HepG2 (cell line): ENCODE measurements at places on chromosomes 6 and 20.
A peak's percentile ranks its signal among the peaks of the same experiment; 100 is the strongest.

- no peak for DNase-seq
Observed at GRCh38 chr20:53872561-53873229, 197.7 kb downstream of the BCAS1 start.

- no peak for DNase-seq
Observed at GRCh38 chr6:133567636-133568035, 321.3 kb upstream of the TCF21 start.

- DNase-seq, result no peak
Observed at GRCh38 chr6:140871911-140872310, 1260.8 kb upstream of the GJE1 start.

- DNase-seq, result peak; percentile 56
Observed at GRCh38 chr6:142374091-142374770, 72.4 kb downstream of the ADGRG6 start.

DNA sequence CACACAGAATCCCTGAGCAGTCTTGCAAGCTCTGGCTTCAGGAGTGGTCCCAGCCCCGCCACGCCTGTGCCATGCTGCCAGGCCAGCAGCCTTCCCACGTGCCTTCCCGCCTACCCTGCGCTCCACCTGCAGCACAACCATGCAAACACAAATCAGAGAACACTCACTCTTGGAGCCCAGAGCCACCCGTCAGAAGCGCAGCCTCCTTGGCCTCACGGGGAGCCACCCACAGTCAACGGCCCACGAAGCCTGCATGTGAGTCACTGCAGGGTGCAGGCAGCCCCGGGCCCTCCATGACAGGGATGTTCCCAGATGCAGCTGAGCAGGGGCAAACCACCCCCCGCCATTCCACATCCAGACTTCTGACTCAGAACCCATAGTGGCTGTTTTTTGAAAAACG, 217.0 kb downstream of the DLL1 start:
- no peak for DNase-seq

- DNase-seq, result no peak
Observed at GRCh38 chr20:673603-674001, 2.0 kb downstream of the SCRT2 start.

DNA sequence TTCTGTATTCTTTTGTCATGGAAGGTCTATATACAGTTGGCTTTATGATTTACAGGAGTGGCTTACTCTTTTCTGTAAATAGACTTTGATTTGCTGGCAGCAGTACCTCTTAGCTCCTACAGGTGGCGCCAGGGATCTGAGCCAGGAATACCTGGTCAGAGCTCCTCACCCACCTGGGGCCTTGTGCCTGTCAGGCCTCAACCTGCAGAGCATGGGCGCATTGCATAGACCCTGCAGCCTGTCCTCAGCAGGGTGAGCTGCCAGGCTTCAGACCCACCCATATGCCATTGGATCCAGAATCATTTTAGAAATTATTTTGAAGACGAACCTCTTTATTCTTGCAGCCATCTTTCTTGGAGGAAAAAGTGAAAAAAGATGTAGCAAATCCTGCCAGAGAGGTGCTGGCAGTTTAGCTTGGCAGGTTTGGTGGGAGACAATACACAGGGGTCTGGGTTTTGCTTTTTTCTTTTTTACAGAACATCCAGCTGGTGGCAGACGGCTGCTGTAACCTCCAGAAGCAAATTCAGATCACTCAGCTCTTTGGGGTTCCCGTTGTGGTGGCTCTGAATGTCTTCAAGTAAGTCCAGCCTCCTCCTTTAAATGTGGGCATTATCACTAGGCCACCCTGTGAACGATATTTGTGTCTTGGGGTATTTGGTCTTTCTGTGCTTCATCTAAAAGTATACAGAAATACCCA, 149.1 kb downstream of the MTHFD1L start:
- DNase-seq, result peak; percentile 80
